ENCODE measurements at places on chromosomes 12 and 14. TPM values are rescaled to one million over a fixed set of nuclear protein-coding genes. Genes with fewer than 3 reads are reported as not detected.

Gene B4GALNT3
- 3.1 TPM for total RNA-seq

Gene CLEC2D
- total RNA-seq = 15.4 TPM

DNA sequence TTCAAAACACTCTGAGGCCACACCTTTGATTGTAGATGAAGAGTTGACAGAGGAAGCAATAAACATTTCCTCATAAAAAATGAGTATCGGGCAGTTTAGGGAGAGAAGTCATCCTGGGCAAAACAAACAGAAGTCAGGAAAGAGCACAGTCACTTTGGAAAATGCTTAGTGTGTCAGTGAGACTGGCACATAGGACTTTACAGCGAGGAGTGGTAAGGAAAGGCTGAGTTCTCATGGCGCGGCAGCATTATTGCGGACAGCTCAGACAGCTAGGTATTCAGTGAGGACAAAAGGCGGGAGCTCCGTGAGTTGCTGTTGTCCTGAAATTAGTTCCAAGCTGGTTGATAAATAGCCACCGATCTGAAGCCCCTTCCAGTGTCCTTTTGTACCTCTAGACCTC lies 229.9 kb downstream of the SNAPC1 start:
- no peak overlapping the region for H3K4me3 ChIP-seq
- H3K27me3 ChIP-seq = no peaks in the 10 kb centered on the region
- no peaks in the 10 kb centered on the region for H3K36me3 ChIP-seq

- no peaks in the 10 kb centered on the region for H3K36me3 ChIP-seq
- no peak overlapping the region for H3K4me3 ChIP-seq
- no peak overlapping the region for H3K27ac ChIP-seq
- no peaks in the 10 kb centered on the region for H3K4me1 ChIP-seq
- DNase-seq = no peak
Observed at GRCh38 chr14:99183716-99184115, 88.3 kb downstream of the BCL11B start.

Data from GM12878 (cell line).